ENCODE measurements at places on chromosomes 16 and 17. TPM values are rescaled to one million over a fixed set of nuclear protein-coding genes. Genes with fewer than 3 reads are reported as not detected.

The SPNS3 gene
- 0.10 TPM for total RNA-seq

- no peak for DNase-seq
These were observed 23.5 kb downstream of the COX10 start for GRCh38 chr17:14092808-14093207.

The NACA2 gene
- total RNA-seq = not detected

- no peak for DNase-seq
These were observed 16.0 kb downstream of the ABCA8 start for GRCh38 chr17:68939195-68939594.

DNA sequence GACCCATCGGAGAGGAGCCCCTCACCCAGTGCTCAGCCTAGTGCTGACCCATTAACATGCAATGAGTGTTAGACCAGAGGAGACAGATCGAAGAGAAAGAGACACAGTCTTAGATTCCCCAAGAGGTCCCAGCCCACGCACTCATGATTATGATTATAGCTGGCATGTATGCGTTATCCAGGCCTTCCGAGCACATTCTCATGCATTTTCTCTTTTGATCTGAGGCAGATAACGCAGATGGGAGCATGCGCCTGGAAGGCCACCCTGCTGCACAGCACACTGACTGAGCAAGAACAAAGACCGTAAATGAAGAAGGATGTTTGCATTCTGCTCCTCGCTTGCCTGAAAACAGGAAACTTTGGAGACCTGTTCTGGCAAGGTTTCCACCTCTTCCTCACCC is 232.7 kb downstream of the SOX9 start:
- no peak for DNase-seq

The ZDHHC7 gene
- 71.5 TPM for total RNA-seq

DNA sequence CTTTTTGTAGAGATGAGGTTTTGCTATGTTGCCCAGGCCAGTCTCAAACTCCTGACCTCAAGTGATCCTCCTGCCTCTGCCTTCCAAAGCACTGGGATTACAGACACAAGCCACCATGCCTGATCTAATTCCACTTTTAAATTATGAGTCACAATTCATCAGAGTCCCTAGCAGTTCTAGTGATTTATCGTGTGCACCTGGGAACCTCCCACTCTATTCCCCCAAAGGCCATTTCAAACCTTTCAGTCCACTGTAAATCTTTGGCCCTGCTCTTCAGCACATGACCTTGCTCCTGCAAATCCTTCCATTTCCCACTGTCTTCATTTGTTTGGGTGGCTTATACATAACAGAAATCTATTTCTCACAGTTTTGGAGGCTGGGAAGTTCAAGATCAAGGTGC is 73.0 kb downstream of the HS3ST2 start:
- DNase-seq = no peak

DNA sequence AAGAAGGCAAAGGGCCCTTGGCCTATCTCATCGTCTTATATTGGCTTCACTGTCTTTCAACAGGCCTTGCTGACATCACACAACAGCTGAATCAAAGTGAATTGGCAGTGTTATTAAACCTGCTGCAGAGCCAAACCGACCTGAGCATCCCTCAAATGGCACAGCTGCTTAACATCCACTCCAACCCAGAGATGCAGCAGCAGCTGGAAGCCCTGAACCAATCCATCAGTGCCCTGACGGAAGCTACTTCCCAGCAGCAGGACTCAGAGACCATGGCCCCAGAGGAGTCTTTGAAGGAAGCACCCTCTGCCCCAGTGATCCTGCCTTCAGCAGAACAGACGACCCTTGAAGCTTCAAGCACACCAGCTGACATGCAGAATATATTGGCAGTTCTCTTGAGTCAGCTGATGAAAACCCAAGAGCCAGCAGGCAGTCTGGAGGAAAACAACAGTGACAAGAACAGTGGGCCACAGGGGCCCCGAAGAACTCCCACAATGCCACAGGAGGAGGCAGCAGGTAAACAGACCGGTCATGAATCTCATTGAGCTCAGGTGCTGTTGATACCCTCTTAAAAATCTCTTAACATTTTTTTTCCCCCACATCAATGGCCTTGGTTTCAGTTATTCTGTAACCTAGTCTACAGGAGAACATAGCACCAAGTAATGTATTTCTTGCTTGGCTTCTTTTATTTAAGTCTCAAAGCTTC is 64.7 kb downstream of the CDK12 start:
- DNase-seq = no peak

- DNase-seq = no peak
These were observed 134.8 kb upstream of the IRX6 start for GRCh38 chr16:55189224-55189623.

GRCh38 chr16:50863644-50864144 is 121.8 kb downstream of the CYLD start:
- DNase-seq = no peak

DNA sequence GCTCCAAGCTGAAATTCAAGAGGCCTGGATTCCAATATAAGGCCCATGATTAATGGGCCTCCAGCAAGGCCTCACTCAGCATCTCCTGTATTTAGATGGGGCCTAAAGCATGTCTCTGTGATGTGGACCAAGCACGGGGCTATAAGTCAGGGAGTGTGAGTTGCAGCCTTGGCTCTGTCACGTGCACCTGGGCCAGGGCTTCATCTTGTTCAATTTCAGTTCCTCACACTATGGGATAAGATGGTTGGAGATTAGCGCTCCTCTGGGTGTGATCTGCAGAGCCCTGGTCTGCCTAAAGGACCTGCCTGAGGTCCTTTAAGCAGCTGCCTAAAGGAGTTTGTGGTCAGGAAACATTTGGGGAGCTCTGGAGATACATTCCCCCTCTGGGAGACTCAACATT is 25.2 kb downstream of the KLHL36 start:
- DNase-seq = no peak

DNA sequence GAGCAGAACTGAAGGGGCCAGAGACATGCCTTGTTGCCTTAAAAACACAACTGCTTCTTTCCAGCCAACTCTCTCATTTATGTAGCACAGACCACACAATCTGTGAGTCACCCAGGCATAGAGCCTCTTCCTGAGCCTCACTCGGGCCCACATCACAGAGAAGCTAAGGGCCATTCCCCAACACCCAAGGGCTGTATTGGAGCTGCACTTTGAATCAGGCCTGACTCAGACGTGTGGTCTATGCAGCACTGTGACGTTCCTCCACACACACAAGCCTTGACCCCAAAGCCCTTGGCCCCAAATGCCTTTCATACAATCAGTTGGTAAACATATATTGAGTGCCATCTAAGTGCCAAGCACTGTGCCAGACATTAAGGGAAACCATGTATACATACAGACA is 308.9 kb upstream of the DYNLRB2 start:
- no peak for DNase-seq
